Natural killer cell (primary cell): ENCODE measurements at places on chromosomes 2 and 18. TPM values are rescaled to one million over a fixed set of nuclear protein-coding genes. Genes with fewer than 3 reads are reported as not detected.

Gene ANKRD30BL
- not detected for total RNA-seq

Gene HMSD
- total RNA-seq, result not detected

Gene XRCC5
- 188 TPM for total RNA-seq

Gene PSMD14
- total RNA-seq, result 34.2 TPM

Gene SP100
- total RNA-seq, result 363 TPM

Gene NDC80
- total RNA-seq, result 3.4 TPM

Gene SRBD1
- 40.0 TPM for total RNA-seq

Gene CPS1
- total RNA-seq, result 1.3 TPM

Gene PROKR1
- not detected for total RNA-seq

Gene SNX17
- total RNA-seq, result 100 TPM

Gene IHH
- not detected for total RNA-seq

Gene CCDC141
- 2.0 TPM for total RNA-seq

Gene GAD1
- total RNA-seq, result not detected

Gene SCN2A
- total RNA-seq, result not detected

Gene RAMP1
- 3.9 TPM for total RNA-seq

Gene TUBB8B
- total RNA-seq, result not detected

Gene CRYBA2
- not detected for total RNA-seq

Gene RAPGEF4
- not detected for total RNA-seq

Gene PPP1CB
- total RNA-seq, result 157 TPM

Gene TMEM169
- total RNA-seq, result 1.5 TPM

Gene ZNF804A
- total RNA-seq, result not detected

Gene ALPI
- total RNA-seq, result not detected

Gene RNMT
- total RNA-seq, result 68.9 TPM

Gene MAB21L4
- total RNA-seq, result not detected

Gene SLC39A6
- total RNA-seq, result 18.1 TPM

Gene CAPN13
- not detected for total RNA-seq

Gene NYAP2
- 0.14 TPM for total RNA-seq

Gene LRRC30
- total RNA-seq, result not detected

Gene PXDN
- total RNA-seq, result 3.7 TPM

Gene GALNT14
- not detected for total RNA-seq

Gene CFAP65
- total RNA-seq, result not detected

Gene SLC25A12
- total RNA-seq, result 19.0 TPM

Gene GCG
- not detected for total RNA-seq

Gene IKZF2
- 162 TPM for total RNA-seq

Gene INHBB
- 0.10 TPM for total RNA-seq

Gene EGR4
- 0.28 TPM for total RNA-seq

Gene DRC1
- total RNA-seq, result not detected

Gene MXD1
- 112 TPM for total RNA-seq

Gene TCF23
- total RNA-seq, result not detected

Gene CASP10
- total RNA-seq, result 75.3 TPM

Gene SLC19A3
- not detected for total RNA-seq

Gene B3GNT7
- 87.5 TPM for total RNA-seq

Gene RPRD1A
- total RNA-seq, result 20.4 TPM

Gene GKN2
- not detected for total RNA-seq

Gene CD8B
- total RNA-seq, result 1.9 TPM

Gene FSHR
- not detected for total RNA-seq

Gene CRYGD
- not detected for total RNA-seq
